Hippocampal formation (tissue), 2 donors: ENCODE measurements at places on chromosomes 2 and 18.
A peak's percentile ranks its signal among the peaks of the same experiment; 100 is the strongest.

DNA sequence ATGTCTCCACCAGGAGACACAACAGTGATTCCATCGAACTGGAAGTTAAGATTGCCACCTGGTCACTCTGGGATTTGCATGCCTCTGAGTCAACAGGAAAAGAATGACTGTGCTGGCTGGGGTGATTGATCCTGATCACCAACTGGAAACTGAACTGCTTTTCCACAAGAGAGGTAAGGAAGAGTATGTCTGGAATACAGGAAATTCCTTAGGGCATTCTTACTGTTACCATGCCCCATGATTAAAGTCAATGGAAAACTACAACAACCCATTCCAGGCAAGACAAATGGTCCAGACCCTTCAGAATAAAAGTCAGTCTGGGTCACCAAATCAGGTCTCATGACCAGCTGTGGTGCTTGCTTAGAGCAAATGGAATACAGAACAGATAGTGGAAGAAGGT lies 12.0 kb upstream of the DDX1 start:
- DNase-seq = no peak

DNA sequence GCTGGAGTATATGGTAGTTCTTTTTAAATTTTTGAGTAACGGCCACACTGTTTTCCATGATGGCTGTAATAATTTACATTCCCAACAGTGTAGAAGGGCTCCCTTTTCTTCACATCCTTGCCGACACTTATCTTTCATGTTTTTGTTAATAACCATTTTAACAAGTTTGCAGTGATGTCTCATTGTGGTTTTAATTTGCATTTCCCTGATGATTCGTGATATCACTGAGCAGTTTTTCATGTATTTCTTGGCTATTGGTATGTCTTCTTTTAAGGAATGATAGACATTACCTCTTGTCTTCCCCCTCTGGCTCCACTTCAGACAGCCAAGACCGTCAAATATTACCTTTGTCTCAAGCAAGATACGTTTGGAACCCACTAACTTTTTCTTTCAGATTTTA lies 371.1 kb upstream of the NRP2 start:
- no peak for DNase-seq

- DNase-seq = no peak
Observed at GRCh38 chr2:38496927-38497669, 105.6 kb downstream of the HNRNPLL start.

DNA sequence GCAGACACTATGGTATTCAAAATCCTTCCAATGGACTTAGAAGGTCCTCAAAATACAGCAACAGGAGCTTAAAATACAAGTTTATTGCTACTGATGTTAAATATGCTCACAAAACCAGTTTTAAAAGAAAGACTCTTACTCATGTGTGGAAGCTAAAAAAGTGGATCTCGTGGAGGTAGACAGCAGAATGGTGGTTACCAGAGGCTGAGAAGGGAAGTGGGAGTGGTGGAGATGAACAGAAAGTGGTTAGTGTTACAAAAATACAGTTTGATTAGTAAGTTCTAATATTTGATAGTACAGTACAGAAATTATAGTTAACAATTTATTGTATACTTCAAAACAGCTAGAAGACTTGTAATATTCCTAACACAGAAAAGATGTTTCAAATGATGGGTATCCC lies 12.1 kb downstream of the ADAM17 start:
- no peak for DNase-seq

- no peak for DNase-seq
Observed at GRCh38 chr18:56162311-56163265, 475.8 kb downstream of the TXNL1 start.

- no peak for DNase-seq
Observed at GRCh38 chr2:27270670-27271069, 4.6 kb upstream of the DNAJC5G start.

DNA sequence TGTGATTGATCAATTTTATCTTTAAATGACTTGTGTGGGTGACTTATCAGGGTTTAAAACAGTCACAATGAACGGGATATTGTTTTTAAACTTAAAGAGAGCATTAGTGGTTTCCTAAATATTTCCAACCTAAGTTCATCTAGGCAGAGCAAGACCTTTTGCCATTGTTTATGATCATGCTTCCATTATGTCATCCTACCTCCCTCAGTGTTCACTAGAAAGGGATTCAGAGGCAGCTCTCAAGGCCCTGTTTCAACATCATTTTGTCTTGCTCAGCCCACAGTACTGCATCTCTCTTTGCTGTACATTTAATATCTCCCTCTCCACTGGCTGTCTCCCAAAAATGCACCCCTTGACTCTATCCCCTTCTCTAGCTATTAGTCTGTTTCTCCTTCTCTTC lies 21.5 kb upstream of the PELI1 start:
- no peak for DNase-seq

DNA sequence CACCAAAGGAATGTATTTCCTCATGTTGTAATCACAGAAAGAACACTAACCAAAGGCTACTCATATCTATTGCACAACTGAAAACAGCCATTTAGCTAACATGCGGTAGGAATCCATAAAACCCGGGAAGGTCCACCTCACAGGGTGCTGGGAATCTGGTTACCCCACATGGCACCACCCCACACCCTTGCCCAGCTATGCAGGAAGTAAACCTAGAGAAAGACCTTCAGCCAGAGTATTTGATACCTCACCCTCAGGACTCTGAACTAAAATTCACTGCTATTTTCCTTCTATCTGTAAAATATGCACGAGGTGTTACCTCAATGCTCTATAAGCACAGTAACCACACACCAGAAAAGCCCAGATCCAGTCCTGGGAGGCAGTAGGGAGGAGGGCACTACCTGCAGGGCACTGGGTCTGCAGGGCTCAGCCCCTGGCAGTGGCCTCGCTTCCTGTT lies 45.8 kb downstream of the PTPN2 start:
- peak; percentile 5 for DNase-seq

DNA sequence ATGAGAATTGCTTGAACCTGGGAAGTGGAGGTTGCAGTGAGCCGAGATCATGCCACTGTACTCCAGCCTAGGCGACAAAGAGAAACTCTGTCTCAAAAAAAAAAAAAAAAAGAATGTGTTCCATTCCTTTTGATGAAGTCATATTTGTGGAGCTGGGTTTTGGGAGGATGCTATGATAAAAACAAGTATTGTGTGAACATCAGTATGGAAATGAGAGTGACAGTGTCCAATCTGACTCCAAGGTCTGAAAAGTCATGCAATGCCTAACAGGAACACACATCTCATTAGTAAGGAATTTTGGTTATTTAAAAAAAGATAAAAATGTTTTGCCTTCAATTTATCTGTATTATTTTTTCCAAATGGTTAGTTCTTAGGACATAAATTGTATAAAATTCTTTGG lies 11.8 kb downstream of the GCFC2 start:
- DNase-seq = no peak

GRCh38 chr2:224796695-224797305 lies 80.6 kb upstream of the CCDC195 start:
- no peak for DNase-seq
